ENCODE measurements at places on chromosomes 7 and 10. TPM values are rescaled to one million over a fixed set of nuclear protein-coding genes. Genes with fewer than 3 reads are reported as not detected.

Gene ASCC1
- polyA plus RNA-seq: 52.3 TPM

Gene DNAJC12
- not detected for polyA plus RNA-seq

DNA sequence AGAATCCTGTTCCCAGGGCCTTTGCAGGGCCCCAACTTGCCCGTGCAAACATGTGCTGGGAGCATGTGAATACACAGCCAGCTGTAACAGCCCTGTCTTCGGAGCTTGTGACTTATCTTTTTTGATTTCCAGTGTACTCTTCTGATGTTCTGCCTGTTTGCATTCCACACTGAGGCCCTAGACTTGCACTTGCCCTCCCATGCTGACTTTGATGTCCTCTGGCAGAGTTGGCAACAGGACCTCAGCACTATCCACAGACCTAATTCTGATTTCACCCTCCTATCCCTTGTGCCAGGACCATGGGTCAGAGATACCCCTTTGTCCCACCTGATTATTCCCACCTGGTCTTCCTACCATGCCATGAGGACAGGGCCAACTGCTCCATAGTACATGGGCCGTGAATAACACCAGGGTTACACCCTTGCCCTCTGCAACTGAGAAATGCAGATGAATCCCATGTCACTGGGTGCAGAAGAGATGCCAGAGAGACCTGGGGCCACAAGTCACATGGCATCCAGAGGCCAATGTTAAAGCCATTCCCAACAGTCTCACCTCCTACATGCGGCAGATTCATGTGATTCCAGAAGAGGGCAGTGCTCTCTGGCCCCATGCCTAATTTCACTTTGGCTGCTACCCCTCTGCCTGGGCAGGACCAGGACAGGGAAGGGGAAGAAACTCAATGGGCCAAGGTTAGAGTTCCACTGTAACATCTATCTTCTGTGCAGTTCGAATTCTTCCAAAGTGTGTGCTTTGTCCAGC lies 43.0 kb downstream of the SCRN1 start:
- H3K27ac ChIP-seq: no peak overlapping the region
- peaks cover 27% of the 10 kb centered on the region for H3K36me3 ChIP-seq
- H3K27me3 ChIP-seq: no peaks in the 10 kb centered on the region

- peaks cover 27% of the 10 kb centered on the region for H3K4me1 ChIP-seq
- no peak overlapping the region for H3K27ac ChIP-seq
- H3K36me3 ChIP-seq: peaks cover 11% of the 10 kb centered on the region
- DNase-seq: no peak
- H3K27me3 ChIP-seq: no peaks in the 10 kb centered on the region
Measured at GRCh38 chr7:105685161-105685560, 103.9 kb upstream of the EFCAB10 start.

Gene EIF3B
- polyA plus RNA-seq: 83.0 TPM

Gene NME8
- not detected for polyA plus RNA-seq

Gene DRGX
- polyA plus RNA-seq: not detected

- H3K27me3 ChIP-seq: no peaks in the 10 kb centered on the region
- H3K4me1 ChIP-seq: peaks cover 42% of the 10 kb centered on the region
- peak overlapping the region; percentile 98 for H3K27ac ChIP-seq
- H3K36me3 ChIP-seq: peaks cover 16% of the 10 kb centered on the region
Measured at GRCh38 chr7:100100420-100101015, 679 bp downstream of the MCM7 start.

DNA sequence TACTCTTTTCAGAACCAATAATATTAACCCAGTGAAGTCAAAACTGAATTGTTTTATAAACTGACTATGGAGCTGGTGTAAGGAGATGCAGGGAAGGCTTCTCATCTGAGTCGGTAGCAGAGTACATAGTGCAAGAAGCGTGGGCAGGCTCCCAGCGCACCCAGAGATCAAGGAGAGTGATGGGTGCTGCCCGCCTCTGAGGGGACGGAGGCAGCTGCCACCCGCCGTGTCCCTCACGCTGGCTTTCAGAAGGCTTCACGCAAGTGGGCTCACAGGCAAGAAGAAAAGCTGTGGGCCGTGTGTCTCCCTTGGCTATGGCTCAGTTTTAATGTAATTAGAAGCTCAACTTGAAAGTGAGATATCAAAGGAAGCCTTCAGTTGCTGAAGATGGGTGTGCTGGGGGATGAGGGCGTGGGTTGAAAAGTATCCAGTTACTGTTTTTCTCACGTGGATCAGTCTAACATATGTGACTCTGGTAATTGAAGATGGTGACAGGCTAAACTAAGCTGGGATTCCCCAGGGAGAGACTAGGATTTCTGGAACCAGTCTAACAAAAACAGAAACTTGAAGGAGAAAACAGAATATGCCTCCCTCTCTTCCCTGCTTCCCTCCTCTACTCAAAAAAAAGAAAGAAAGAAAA lies 159.9 kb downstream of the MGMT start:
- H3K27me3 ChIP-seq: no peaks in the 10 kb centered on the region
- H3K4me3 ChIP-seq: peak overlapping the region; percentile 69
- peak overlapping the region; percentile 34 for H3K27ac ChIP-seq

Gene MRLN
- polyA plus RNA-seq: not detected

Measured in naive B cell (primary cell).